ENCODE measurements at places on chromosomes 2 and 18.
A peak's percentile ranks its signal among the peaks of the same experiment; 100 is the strongest.

GRCh38 chr18:22848615-22849014 is 84.5 kb upstream of the RBBP8 start:
- no peak for DNase-seq

GRCh38 chr2:226215902-226216503 is 583.6 kb downstream of the IRS1 start:
- DNase-seq: peak; percentile 67

DNA sequence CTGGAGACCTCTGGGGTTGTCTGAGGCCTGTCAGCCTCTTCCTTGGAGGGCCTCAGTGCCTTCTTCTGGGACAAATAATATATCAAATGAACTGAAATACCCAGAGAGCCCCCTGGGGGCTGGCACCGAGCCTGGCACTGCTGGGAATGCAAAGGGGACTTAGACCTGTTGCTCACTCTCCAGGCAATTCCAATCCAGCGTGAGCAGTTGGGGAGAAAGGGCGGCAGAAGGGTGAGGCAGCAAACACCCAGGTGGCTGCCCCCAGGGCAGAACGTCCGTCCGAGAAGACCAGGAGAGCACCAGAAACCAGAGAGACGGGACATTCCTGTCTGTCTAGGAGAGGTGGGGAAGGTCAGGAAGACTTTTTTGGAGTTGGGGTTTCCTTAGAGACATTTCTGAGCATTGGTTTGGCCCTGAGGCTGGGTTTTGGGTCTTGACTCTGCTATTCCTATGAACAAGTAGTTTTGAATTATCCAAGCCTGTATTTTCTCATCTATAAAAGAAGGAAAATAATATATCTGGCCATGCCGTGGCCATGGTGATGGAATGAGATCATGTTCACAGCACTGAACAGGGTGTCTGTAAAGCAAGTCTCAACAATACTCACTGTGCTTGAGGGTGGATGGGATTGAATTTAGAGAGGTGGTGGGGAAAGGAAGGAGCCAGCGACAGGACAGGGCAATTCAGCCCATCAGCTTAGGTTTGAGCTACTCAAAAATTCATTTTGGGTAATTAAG is 44.3 kb upstream of the ZBTB7C start:
- no peak for DNase-seq

DNA sequence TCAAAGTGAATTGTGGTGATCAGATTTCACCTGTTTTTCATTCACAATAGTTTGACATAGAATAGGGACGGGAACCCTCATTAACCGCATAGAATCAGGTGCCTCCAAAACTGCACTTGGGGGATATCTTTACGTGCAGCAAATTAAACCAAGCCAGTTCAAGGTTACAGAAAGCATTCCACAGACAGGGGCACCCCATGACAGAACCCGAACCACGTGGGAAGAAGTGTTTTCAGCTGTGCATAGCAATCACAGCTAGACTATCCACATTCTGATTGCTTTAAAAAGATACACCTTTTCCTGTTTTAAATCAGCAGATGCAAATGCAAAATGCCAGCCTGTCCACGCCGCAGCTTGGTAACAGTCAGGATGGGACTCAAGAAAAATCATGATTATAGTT is 205.8 kb downstream of the ANAPC1 start:
- DNase-seq: no peak

- no peak for DNase-seq
These were observed 56.9 kb downstream of the WDSUB1 start for GRCh38 chr2:159229476-159230144.

DNA sequence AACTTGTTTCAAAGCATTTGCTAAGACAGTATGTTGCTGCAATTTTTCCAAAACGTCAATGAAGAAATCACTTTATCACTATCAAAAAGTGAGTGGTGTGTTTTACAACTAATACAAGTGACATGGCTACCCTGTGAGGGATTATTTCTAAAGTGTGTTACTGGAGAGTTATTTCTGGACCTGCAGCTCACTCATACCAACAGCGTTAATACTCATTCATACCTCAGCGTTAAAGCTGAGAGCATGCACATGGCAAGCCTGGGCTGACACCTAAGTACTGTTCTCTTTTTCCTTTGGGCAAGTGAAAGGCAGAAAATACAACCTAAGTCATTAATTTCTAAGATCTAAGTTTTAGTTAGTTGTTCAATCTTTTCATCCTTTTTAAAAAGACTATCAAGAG is 13.0 kb upstream of the MRPL19 start:
- DNase-seq: no peak

GRCh38 chr2:158502974-158503373 is 46.2 kb downstream of the PKP4 start:
- DNase-seq: no peak

- no peak for DNase-seq
These were observed 15.1 kb downstream of the ADNP2 start for GRCh38 chr18:80124131-80124530.

GRCh38 chr2:85194780-85195480 is 61.7 kb downstream of the TCF7L1 start:
- DNase-seq: no peak

GRCh38 chr2:16620590-16620989 is 45.0 kb downstream of the CYRIA start:
- DNase-seq: no peak

DNA sequence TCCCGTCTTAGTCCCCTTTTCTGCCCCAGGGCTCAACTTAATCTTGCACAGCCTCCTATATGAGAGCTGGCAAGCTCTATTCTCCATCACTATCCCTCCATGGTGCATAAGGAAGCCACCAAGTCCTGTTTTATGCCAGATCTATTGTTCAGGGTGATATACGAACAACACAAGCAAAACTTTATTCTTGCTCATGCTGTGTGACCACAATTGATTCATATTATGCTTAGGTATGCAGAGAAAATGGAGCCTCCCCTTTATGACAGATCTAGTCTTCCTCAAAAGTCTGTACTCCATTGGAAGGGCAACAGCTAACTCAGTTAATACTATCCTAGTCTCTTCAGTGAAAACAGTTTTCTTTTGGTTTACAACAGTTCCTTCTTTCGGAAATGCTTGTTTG is 94.0 kb upstream of the STON1 start:
- no peak for DNase-seq

GRCh38 chr2:239519089-239519920 is 118.5 kb upstream of the HDAC4 start:
- DNase-seq: no peak

- no peak for DNase-seq
These were observed 167.3 kb downstream of the CDH2 start for GRCh38 chr18:28009589-28009988.

- no peak for DNase-seq
These were observed 112.9 kb upstream of the STK17B start for GRCh38 chr2:196284144-196284844.

- no peak for DNase-seq
These were observed 215.6 kb downstream of the HAUS1 start for GRCh38 chr18:46319783-46320182.

DNA sequence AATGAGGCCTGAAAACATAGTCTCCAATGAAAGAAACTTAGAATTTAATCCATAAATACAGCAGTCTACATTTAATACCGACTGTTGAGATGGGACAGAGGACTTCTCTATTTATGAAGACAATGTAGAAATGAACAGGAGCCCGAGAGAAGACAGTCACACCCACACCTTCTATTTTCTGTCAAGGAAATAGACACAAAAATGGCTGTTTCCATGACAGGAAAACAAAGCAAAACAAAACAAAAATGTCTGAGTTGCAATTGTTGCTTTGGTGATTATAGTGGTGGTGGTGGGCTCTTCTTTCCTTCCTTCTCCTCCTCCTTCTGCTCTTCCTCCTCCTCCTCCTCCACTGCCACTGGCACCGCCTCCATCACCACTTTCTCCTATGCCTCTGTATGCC is 72.3 kb upstream of the CCDC68 start:
- no peak for DNase-seq

DNA sequence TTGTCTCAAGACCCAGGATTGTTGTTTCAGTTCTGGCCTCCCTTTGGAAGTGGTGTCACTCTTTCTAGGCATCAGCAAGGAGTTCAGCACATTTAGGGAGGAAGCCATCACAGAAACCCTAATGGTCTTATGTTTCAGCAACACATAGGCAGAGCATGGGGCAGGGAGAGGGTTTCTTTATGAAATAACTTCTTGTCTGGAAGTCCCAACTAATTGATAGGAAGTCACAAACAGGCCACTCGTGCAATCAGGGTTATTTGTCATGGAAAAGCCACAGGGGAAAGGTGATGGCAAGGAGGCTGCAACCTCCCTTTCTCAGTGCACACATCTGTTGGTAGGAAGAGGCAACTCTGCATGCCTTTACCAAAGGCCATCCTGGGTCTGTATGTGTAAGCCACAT is 103.0 kb downstream of the BCL11A start:
- DNase-seq: no peak

- no peak for DNase-seq
These were observed 379.2 kb upstream of the CELF4 start for GRCh38 chr18:37944700-37945270.

GRCh38 chr18:60385693-60386092 is 13.1 kb upstream of the MC4R start:
- no peak for DNase-seq
